Epithelial cell of umbilical artery (primary cell): ENCODE measurements at places on chromosomes 5 and 9. TPM values are rescaled to one million over a fixed set of nuclear protein-coding genes. Genes with fewer than 3 reads are reported as not detected.

SPINK13 gene
- not detected in 2 replicates for total RNA-seq

HAVCR2 gene
- total RNA-seq = 0.15 TPM in 1 of 2 replicates, not detected in the other

ZNF484 gene
- 11.4 and 17.5 TPM in 2 replicates for total RNA-seq

PCDHB2 gene
- under 0.01 and 0.32 TPM in 2 replicates for total RNA-seq

HABP4 gene
- 7.1 and 7.8 TPM in 2 replicates for total RNA-seq

ASPN gene
- not detected in 2 replicates for total RNA-seq

HACD4 gene
- 1.6 and 2.6 TPM in 2 replicates for total RNA-seq

ZNF883 gene
- total RNA-seq = 0.32 and 0.76 TPM in 2 replicates

PCDHB6 gene
- total RNA-seq = not detected in 2 replicates
